ENCODE measurements at places on chromosomes 6 and 20. TPM values are rescaled to one million over a fixed set of nuclear protein-coding genes. Genes with fewer than 3 reads are reported as not detected.

The HUS1B gene
- 0.77 TPM for total RNA-seq

The SIRPB1 gene
- 0.17 TPM for total RNA-seq

The MCHR2 gene
- total RNA-seq, result not detected

The FRK gene
- 0.33 TPM for total RNA-seq

The TBXT gene
- not detected for total RNA-seq

The ULBP2 gene
- 1.8 TPM for total RNA-seq

The ATP5F1E gene
- 39.3 TPM for total RNA-seq

The SLPI gene
- total RNA-seq, result 0.17 TPM

The RNF114 gene
- total RNA-seq, result 65.2 TPM

The AGER gene
- 0.50 TPM for total RNA-seq

The PAK5 gene
- total RNA-seq, result not detected
